ENCODE measurements at places on chromosomes 12 and 14. TPM values are rescaled to one million over a fixed set of nuclear protein-coding genes. Genes with fewer than 3 reads are reported as not detected.
A peak's percentile ranks its signal among the peaks of the same experiment; 100 is the strongest.

- no peaks in the 10 kb centered on the region for H3K36me3 ChIP-seq
- no peak overlapping the region for H3K4me3 ChIP-seq
- H3K4me1 ChIP-seq, result peaks cover 11% of the 10 kb centered on the region
- no peaks in the 10 kb centered on the region for H3K27me3 ChIP-seq
- DNase-seq, result no peak
These were observed 14.6 kb upstream of the TCTN1 start for GRCh38 chr12:110599334-110599733.

Gene CDCA3
- total RNA-seq, result 105 TPM

Gene CLEC4A
- total RNA-seq, result 3.7 TPM

Gene JPH4
- total RNA-seq, result not detected

DNA sequence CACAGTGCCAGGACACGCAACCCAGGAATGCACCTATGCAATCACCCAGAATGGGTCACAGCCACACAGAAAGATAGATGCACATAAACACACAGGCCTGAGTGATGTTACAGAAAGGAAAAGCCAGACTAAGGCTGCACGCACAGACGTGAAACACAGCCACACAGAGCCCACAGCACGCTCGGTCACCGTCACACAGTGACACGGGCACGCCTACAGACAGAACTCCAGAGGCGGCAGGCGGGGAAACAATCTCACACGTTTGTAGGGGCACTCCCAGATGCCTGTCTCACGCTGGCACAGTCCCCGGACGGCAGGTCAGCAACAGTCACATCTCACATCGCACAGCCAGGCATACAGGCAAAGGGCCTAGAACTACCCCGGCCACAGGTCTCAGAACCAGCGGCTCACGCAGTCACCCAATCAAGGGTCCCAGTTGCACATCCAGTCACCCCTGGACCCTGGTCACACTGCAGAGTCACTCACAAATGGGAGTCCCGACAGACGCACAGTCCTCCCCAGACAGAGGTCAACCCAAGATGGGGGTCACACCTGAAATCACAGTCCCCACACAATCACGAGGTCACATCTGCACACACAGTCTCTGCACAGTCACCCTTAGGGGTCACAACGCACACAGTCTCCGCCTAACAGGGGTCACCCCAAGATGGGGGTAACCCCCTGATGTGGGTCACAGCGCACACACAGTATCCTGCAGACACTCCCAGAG lies 790 bp downstream of the SSH1 start:
- no peaks in the 10 kb centered on the region for H3K27me3 ChIP-seq
- H3K4me1 ChIP-seq, result peaks cover 45% of the 10 kb centered on the region
- peak overlapping the region; percentile 99 for H3K4me3 ChIP-seq
- peak; percentile 81 for DNase-seq

- no peaks in the 10 kb centered on the region for H3K36me3 ChIP-seq
- H3K4me1 ChIP-seq, result no peaks in the 10 kb centered on the region
- H3K4me3 ChIP-seq, result no peak overlapping the region
These were observed 3.5 kb downstream of the CMTM5 start for GRCh38 chr14:23380197-23380914.

Gene MUCL1
- 11.3 TPM for total RNA-seq

DNA sequence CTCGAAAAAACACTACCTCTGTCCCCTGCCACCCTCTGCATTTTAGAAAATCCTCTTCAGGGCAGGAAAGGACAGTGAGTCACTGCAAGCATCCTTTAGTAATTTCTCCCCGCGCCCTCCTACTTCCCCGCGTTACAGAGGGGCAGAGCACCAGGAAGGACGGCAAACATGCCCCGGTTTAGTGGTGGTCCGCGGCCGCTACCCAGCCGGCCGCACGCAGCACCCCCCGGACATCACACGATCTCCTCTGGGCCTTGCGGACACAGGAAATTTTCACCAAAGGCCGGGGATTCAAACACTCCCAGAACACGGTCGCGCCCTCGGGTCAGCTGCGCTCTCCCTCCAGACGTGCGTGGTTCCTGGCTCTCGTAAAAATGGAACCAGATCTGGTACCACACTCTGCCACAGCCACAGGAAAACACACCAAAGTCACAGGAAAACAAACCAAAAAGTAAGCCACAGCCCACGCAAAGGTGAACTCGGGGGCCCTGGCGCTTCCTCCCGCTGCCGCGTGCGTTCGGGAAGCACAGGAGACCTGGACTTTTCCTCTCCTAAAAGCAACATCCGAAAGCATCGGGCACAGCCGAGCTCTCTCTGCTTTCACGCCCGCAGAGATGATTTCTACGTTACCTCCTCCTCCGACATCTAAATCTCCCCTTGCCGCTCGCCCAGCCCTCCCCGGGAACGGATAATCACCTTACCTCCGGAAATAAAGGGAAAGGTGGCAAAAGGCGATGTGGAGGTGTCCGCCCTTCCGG lies 839 bp downstream of the SLC38A1 start:
- no peak overlapping the region for H3K27ac ChIP-seq
- H3K36me3 ChIP-seq, result no peaks in the 10 kb centered on the region
- no peak overlapping the region for H3K4me3 ChIP-seq
- peaks cover 13% of the 10 kb centered on the region for H3K4me1 ChIP-seq

- peaks cover 4% of the 10 kb centered on the region for H3K36me3 ChIP-seq
- H3K27me3 ChIP-seq, result no peaks in the 10 kb centered on the region
- H3K4me3 ChIP-seq, result no peak overlapping the region
These were observed 253.2 kb downstream of the NOVA1 start for GRCh38 chr14:26344596-26344995.

- H3K4me1 ChIP-seq, result peaks cover 8% of the 10 kb centered on the region
- no peak overlapping the region for H3K4me3 ChIP-seq
- no peaks in the 10 kb centered on the region for H3K36me3 ChIP-seq
- H3K27me3 ChIP-seq, result no peaks in the 10 kb centered on the region
- H3K27ac ChIP-seq, result no peak overlapping the region
- no peak for DNase-seq
These were observed 377.6 kb downstream of the TMEM121 start for GRCh38 chr14:105903971-105904370.

- no peak overlapping the region for H3K4me3 ChIP-seq
- H3K4me1 ChIP-seq, result peaks cover 13% of the 10 kb centered on the region
- DNase-seq, result no peak
- no peaks in the 10 kb centered on the region for H3K36me3 ChIP-seq
- no peak overlapping the region for H3K27ac ChIP-seq
These were observed 37.0 kb upstream of the CFAP54 start for GRCh38 chr12:96452261-96452922.

GRCh38 chr12:46459861-46460545 lies 87.4 kb upstream of the SLC38A2 start:
- H3K27ac ChIP-seq, result peak overlapping the region; percentile 97
- peaks cover 51% of the 10 kb centered on the region for H3K4me1 ChIP-seq
- H3K4me3 ChIP-seq, result peak overlapping the region; percentile 91

DNA sequence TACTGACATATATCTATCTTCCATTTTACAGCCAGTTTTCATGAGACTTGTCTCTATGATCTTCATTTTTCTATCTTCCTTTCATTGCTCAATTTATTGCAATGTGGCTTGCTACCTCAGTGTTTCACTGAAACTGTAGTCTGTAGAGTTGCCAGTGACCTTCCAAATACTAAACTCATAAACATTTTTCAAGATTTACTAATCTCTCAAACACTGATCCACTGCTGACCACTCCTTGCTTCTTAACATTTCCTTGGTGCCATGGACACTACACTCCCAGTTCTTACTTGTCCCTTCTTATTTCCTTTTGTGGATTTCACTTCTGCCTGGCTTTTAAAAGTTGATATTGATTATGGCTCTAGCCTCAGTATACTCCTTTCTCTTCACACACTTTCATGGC lies 95.4 kb upstream of the SLCO1C1 start:
- H3K4me3 ChIP-seq, result no peak overlapping the region
- H3K4me1 ChIP-seq, result no peaks in the 10 kb centered on the region
- H3K27ac ChIP-seq, result no peak overlapping the region

Gene SRGAP1
- 1.0 TPM for total RNA-seq

- no peaks in the 10 kb centered on the region for H3K27me3 ChIP-seq
- no peak for DNase-seq
- no peak overlapping the region for H3K27ac ChIP-seq
- no peak overlapping the region for H3K4me3 ChIP-seq
- H3K36me3 ChIP-seq, result no peaks in the 10 kb centered on the region
These were observed 10.8 kb downstream of the SINHCAF start for GRCh38 chr12:31315044-31315715.

Gene FOXN4
- not detected for total RNA-seq

Gene LTBR
- total RNA-seq, result 3.9 TPM

DNA sequence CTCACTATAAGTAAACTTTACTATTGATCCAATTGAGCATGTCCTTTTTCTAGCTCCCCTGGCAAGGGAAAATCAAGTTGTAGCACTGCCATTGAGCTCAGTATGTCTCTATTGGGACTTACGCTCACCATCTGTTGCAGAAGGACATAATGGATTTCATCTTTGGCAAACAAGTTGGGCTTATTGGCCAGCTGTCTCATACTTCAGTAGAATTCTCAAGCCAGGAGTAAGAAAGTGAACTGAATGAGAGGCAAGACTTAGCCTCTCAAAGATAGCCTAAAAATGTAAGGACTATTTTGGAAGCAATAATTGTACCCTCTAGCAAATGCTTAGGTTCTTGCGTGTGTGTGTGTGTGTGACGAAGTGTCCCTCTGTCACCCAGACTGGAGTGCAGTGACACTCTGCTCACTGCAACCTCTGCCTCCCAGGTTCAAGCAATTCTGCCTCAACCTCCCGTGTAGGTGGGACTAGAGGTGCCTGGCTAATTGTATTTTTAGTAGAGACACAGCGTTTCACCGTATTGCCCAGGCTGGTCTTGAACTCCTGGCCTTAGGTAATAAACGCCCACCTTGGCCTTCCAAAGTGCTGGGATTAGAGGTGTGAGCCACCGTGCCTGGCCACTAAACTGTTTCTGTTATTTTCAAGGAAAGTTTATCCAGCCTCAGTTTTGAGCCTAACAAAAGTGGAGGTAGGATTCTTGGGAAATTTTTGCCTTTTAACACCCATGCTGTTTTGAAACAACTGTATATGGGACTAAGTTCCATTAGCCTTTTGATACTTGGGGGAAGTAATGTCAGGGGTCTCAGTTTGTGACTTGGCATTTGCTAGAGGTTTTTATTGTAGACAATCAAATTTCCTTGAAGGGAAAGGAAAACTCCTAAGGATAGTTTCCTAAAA lies 7.0 kb downstream of the HNRNPA1 start:
- DNase-seq, result no peak
- H3K27me3 ChIP-seq, result no peaks in the 10 kb centered on the region
- H3K4me3 ChIP-seq, result no peak overlapping the region
- peaks cover 17% of the 10 kb centered on the region for H3K4me1 ChIP-seq
- H3K27ac ChIP-seq, result peak overlapping the region; percentile 12

DNA sequence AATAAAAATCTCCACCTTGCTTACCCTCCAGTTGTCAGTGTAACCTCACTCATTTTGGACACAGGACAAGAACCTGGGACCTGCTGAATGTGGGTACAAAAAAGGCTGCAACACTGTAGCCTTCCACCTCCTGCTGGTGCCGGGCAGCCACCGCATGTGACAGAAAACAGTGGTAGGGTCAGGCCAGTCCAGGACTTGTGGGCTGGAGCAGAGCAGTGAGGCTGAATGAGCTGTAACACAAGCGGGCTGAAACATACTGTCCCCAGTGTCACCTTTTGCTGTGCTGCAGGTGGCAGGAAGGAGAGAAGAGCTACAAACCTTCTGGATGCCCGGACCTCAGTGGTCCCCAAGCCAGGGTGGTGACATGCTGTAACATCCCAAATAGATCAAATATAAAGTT lies 465.4 kb upstream of the FOXG1 start:
- peaks cover 6% of the 10 kb centered on the region for H3K36me3 ChIP-seq
- no peak overlapping the region for H3K4me3 ChIP-seq
- no peaks in the 10 kb centered on the region for H3K27me3 ChIP-seq
- H3K27ac ChIP-seq, result no peak overlapping the region
- no peak for DNase-seq

DNA sequence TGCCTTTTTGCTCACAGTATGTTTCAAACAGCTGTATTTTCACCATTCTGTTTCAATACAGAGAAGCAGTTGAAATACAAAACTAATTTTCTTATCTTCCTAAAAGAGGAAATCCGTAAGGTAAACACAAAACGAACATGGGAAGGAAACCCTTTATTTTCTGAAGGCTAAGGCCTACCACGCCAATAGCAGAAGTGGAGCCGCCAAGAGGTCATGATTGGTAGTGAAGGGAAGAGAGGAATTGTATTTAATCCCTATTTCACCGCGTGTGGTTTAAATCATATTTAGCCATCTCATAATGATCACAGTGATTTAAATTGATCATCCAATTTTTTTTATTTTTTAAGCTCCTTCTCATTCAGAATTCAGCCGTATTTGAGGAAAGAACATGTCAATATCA lies 398.2 kb downstream of the PRKD1 start:
- no peaks in the 10 kb centered on the region for H3K4me1 ChIP-seq
- no peak for DNase-seq
- H3K27me3 ChIP-seq, result no peaks in the 10 kb centered on the region

Gene AQP2
- not detected for total RNA-seq

Gene TMEM253
- total RNA-seq, result not detected

Gene TAS2R19
- 11.7 TPM for total RNA-seq

DNA sequence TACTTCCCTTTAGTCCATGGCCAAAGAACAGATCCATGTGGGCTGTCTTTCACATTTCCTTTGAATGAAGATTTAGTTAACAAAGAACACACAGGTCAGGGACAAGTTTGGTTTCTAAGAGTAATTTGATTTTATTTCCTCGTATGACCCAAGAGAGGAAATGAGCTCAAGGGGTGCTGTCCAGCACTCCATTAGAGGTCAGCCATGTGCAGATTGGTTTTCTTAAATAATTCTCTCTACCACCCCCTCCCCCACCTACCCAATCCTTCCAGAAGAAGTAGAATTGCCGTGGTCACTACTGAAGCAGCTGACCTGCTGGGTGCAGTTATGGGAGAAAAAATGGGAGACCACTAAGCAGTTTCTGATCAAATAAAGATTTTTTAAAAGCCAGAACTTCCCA lies 13.9 kb upstream of the OAS1 start:
- no peak overlapping the region for H3K4me3 ChIP-seq
- no peaks in the 10 kb centered on the region for H3K4me1 ChIP-seq
- DNase-seq, result no peak
- no peaks in the 10 kb centered on the region for H3K36me3 ChIP-seq
- no peak overlapping the region for H3K27ac ChIP-seq
- peaks cover 7% of the 10 kb centered on the region for H3K27me3 ChIP-seq

DNA sequence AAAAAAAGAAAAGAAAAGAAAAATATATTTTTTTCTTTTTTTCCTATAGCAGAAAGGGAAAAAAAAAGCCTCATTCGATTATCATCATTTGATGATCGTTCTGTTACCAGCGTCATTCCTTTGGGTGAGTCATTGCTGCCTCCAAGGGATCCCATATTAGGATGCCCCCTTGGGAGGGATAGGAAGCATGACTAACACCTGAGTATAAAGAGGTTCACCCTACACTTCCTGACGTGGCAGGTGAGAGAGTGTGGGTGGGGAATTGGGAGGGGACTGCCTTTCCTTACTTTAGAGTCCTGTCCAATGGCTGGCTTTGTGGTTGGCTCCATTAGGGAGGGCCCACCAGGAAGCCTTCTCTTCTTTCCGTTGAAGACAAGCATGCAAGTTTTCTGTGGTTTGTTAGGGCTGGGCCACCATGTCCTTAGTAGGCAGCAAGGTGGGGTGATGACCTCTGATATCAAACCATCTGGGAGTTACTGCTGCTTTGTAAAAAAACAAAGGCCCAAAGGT lies 56.1 kb upstream of the FUT8 start:
- no peak overlapping the region for H3K4me3 ChIP-seq
- no peak for DNase-seq
- H3K27me3 ChIP-seq, result no peaks in the 10 kb centered on the region
- H3K36me3 ChIP-seq, result no peaks in the 10 kb centered on the region

Data from natural killer cell treated with Interleukin-12 subunit alpha and Interleukin-12 subunit beta and Interleukin-15 and Interleukin-18, amount 100 ng/mL, for 72 hours (primary cell).